ENCODE measurements at places on chromosomes 4 and X.

DNA sequence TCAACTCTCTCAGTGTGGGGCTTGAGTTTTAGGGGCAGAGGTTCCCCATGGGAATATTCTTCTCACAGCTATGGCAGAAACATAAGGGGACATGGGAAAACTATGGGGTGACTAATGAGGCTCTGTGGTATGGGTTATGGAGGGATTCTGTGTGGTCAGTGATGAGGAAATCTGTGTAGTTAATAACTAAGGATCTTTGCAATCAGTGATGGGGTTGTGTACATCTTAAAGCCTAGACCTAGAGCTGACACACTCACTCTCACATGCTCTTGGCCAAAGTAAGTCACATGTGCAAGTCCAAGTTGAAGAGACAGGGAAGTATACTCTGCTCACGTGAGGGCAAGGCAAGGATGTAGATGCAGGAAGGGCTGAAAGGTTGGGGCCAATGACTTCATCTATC, 86.4 kb upstream of the UXT start:
- DNase-seq = no peak

DNA sequence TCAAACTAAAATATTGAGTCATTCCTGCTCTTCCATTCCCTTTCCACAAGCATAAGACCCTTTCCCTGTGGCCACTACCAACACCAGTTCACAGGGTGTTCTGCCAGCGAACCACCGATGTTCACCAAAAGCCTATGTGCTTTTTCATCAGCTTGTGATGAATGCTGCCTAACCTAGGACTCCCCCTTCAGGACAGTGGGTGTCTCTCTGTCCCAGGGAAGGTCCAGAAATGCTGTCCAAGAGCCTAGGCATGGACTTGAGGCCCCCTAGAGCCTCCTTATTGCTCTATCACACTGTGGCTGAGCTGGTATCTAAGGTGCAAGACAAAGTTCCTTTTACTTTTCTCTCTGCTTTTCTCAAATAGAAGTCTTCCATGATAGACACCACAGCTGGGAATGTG, 1015.6 kb downstream of the PCDH19 start:
- DNase-seq = no peak

DNA sequence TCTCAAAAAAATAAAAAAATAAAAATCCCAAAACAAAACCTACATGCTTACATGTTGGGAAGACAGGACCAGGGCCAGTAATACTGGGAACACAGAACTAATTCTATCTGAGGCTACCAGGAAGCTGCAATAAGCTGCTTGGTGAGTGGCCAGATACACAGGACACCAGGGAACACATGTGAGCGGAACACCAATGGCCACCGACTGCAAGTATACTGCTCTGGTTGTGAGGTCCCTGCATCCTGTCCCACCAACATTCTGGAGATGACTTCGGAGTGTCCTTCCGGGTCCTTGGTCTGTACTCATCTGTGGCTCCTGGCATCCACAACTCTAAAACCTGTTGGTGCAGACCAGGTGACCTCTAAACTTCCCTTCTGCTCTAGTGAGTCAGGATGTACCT, 2.7 kb downstream of the TNIP2 start:
- no peak for DNase-seq

GRCh38 chr4:147366164-147366563, 114.7 kb upstream of the EDNRA start:
- DNase-seq = no peak

DNA sequence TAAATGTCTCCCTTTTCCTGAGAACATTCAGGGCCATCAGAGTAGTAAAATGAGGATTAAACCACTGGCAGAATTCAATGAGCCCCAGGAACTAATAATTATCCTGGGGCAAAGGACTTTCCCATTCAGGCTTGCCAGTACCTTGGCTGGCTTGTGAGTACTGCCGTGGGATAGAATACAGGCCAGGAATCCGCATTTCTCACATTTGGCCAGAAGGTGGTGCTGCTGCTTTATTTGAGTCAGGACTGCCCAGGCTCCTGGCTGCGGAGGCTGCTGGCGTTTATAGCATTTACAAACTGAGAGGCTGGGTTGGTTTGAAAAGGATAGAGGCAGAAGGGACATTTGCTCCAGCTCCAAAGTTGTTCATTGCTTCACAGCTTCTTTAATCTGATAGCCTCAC, 91.4 kb downstream of the RTL9 start:
- DNase-seq = peak; percentile 10

- DNase-seq = no peak
These were observed 59.3 kb upstream of the UCP1 start for GRCh38 chr4:140628016-140628415.

- peak; percentile 53 for DNase-seq
These were observed 71.7 kb upstream of the BCOR start for GRCh38 chrX:40169193-40170101.

DNA sequence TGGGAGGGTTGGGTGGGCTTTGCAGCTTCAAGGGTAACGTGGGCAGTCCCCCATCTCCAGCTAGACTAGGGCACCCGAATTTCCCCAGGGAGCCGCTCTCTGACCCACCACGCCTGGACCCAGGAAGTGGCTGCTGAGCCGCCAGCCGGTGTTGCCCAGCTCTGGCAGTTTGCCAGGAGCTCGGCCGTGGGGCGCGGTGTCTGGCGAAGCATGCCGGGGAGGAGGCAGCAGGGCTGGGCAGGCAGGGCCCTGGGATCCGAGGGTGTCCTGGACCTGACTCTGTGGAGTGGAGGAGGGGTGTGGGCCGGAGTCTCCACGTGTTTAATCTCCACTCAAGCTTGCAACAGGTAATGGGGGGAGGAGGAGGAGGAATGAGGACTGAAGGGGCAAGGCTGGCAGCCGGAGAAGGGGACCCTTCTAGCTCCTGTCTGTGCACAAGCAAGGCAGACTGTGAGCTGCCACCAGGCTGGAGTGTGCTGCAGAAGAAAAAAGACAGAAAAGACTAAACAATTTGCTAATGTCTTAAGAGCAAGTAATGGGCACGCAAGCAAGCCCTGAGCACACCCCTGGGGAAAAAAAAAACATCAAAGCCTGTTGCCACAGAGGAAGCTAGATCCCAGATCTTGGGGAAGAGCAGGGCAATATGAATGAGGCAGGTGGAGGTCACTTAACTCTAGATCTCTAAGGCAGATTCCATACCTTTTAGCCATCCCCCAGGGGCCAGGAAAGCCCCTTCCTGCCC, 2.4 kb downstream of the LONRF3 start:
- no peak for DNase-seq

DNA sequence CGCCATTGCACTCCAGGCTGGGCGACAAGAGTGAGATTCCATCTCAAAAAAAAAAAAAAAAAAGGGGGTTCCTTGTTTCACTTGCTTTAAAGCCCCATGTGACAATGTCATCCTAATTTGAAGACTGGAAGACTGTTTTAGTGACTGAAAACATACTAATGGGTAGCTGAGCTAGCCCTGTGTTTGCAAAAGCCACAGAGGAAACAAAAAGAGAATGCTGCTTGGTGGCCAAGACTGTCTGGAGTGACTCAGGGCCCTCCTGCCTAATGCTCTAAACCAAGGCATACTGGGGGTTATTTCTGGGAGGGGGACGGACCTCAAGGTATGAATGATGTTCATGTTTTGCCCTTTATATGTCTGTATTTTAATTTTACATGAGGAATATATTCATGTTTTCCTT, 16.0 kb downstream of the HPSE start:
- no peak for DNase-seq

All from stimulated activated CD8-positive, alpha-beta memory T cell treated with anti-CD3 and anti-CD28 coated beads, Interleukin-2, amount 100 ng/mL, for 1 hour (primary cell).